ENCODE measurements at places on chromosomes 12 and 14.

- no peak for DNase-seq
These were observed 22.8 kb downstream of the NCKAP5L start for GRCh38 chr12:49805409-49805808.

GRCh38 chr12:108146035-108146893 lies 17.2 kb downstream of the WSCD2 start:
- no peak for DNase-seq

DNA sequence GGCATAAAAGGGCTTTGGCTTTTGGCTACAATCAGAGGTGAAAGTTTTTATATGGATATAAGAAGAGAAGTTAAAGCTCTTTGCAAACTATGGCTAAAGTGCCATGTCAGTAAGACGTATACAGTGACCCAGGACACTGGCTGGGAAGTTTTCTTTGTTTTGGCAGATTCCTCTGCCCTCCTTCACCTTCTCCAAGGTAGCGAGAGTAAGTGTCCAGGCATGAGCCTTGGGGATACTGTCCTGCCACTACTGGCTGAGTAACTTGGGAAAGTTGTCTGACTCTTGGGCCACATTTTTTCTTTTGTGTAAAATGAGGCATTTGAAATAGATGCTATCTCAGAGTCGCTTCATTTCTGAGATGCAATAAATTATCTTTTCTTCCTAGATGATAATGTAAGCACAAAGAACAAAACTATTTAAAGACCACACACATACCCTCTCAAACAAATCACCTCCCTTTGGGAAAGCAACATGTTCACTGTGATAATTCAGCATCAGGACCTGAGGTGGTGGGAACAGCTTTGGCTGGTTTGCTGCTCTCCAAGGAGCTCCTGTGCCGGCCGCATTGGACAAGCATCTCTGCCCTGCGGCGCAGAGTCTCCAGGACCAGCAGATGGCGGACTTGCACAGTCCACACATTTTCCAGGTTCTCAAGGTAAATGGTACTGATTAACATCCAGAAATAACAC lies 106.3 kb downstream of the PTCSC3 start:
- peak; percentile 35 for DNase-seq

- no peak for DNase-seq
These were observed 87.2 kb downstream of the SCN8A start for GRCh38 chr12:51678086-51678724.

- no peak for DNase-seq
These were observed 263.1 kb downstream of the CEP128 start for GRCh38 chr14:80678436-80678835.

DNA sequence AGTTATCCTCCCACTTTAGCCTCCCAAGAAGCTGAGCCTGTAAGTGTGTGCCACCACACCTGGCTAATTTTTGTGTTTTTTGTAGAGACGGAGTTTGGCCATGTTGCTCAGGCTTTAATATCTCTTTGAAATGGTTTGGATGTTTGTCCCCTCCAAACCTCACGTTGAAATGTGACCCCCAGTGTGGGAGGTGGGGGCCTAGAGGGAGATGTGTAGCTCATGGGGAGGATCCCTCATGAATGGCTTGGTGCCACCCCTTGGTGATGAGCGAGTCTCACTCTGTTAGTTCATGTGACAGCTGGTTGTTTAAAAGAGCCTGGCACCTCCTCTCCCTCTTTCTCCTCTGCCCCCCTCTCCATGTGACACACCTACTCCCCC lies 23.6 kb upstream of the TTC7B start:
- DNase-seq: no peak

GRCh38 chr14:106277503-106277902 lies 751.1 kb downstream of the TMEM121 start:
- DNase-seq: peak; percentile 17

DNA sequence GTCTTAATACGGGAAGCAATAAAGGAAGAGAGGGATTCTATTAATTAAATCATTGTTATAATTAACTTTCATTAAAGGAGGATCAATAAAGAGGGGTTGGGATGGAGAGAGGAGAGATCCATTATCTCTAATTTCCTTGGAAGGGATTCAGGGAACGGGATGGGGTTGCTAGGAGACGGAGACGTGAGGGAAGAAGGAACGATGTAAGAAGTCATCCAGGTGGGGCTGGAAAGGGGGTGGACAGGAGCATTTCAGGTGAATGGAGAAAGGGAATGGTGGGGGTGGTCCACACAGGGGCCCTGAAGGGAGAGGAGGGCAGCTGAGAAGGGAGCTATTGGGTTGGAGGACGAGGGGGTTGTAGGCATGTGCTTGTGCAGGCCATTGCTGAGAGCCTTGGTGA lies 17.2 kb downstream of the CALCOCO1 start:
- DNase-seq: no peak

DNA sequence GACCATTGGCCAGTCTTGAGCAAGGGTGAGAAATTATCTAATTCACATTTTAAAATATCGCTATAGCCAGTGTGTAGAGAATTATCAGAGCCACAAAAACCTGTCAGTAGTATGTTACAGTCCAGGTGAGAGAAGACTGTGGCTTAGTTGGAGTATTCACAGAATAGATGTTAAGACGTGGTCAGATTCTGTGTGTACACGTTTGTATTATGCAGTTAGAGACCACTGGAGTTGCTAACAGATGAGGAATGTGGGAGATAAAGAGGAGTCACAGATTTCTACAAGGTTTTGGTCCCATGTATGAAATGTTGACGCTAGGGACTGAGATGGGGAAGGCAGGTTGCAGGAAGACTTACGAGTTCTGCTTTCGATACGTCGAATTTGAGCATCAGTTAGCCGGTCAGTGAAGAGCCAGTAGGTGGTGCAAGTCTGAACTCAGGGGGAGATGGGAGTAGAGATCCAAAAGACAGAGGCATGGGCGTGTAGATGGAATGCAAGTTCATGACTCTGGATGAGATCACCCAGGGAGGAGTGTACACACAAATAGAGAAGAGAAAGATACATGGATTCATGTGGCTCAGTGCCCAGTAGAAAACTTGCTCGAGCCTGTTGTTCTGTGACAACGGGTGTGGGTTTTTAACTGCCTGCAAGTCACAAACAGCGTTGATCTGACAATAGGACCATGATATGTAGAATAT lies 114.8 kb upstream of the FLRT2 start:
- DNase-seq: no peak

DNA sequence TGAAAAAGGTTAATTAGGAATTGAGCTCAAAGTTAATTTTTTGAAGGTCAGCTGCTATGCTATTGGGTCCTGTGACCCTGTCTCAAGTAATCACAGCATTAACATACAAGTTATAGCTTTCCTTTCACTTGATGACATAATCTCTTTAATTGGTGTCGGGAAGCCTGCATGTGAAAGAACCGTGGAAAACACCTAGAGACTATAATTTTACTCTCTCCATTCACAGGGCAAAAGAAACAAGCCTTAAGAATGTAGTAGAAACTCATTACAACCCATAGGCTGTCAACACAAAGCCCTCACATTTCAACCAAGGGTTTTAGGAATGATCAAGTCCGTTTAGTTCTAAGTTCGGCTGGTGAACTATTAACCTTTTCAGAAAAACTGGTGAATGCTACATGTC lies 104.4 kb downstream of the PPM1A start:
- DNase-seq: no peak

- peak; percentile 1 for DNase-seq
These were observed 25.0 kb downstream of the JAG2 start for GRCh38 chr14:105143451-105144025.

DNA sequence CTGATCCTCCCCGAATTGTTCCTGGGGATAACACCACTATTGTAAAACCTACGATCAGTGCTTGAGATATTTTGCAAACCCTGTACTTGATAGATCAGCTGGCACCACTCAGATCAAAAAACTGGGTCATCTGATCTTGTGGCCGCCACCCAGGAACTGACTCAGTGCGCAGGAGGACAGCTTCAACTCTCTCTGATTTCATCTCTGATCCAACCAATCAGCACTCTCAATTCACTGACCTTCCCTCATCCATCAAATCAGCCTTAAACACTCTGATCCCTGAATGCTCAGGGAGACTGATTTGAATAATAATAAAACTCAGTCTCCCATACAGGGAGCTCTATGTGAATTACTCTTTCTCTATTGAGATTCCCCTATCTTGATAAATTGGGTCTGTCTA lies 4.2 kb upstream of the XPOT start:
- DNase-seq: no peak

GRCh38 chr14:44369401-44370123 lies 137.5 kb downstream of the FSCB start:
- no peak for DNase-seq

- DNase-seq: no peak
These were observed 108.6 kb downstream of the SAMD4A start for GRCh38 chr14:54675236-54676128.

DNA sequence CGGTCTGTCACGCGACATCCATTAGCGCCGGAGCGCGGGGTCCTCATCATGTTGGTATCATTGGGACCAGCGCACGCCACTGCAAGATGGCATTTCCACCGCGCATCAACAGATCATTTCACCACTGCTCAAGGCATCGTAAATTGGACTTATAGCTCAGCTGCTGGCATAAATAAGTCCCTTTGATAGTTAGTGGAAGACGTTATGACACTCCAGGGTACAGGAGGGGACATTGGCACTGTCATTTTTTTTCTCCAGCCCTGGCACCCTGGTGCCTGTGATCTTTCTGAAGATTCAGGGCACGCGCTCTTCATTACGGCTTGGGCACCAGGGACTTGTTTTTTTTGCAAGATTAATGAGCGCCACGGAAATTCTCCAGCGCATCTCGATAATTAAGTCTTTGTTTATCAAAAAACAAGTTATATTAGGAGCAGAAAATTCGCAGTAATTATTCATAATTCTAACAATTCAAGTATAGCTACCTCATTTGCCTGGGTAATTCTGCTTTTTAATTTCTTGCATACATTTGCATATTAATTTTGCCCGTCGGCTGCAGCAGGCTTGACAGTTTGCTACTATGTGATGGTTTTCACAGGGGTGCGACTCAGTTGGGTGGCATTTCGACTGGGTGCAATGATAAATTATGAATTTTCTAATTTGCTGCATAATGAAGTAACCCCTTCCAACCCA lies 167.7 kb downstream of the VRK1 start:
- no peak for DNase-seq

- DNase-seq: no peak
These were observed 20.7 kb upstream of the PPP1R12A start for GRCh38 chr12:79955561-79955960.

GRCh38 chr14:23095196-23096108 lies at the start of gene C14orf119:
C14orf119 (plus strand) TSS chr14:23095505; CDS start chr14:23097659, 2,154 bp downstream.
- peak; percentile 99 for DNase-seq
